ENCODE measurements at places on chromosomes 7 and 10. TPM values are rescaled to one million over a fixed set of nuclear protein-coding genes. Genes with fewer than 3 reads are reported as not detected.

The WIPF3 gene
- total RNA-seq, result not detected

The CARD11 gene
- total RNA-seq, result under 0.01 TPM

The ENKUR gene
- total RNA-seq, result not detected

The C7orf57 gene
- 0.09 TPM for total RNA-seq

The EPHB4 gene
- 24.9 TPM for total RNA-seq

The SORCS3 gene
- total RNA-seq, result 0.16 TPM

The GRM3 gene
- not detected for total RNA-seq

The HABP2 gene
- not detected for total RNA-seq

The ELFN1 gene
- total RNA-seq, result 3.8 TPM

The COL13A1 gene
- 6.0 TPM for total RNA-seq

The HOXA11 gene
- not detected for total RNA-seq

The PPP3CB gene
- 49.2 TPM for total RNA-seq

The CDK1 gene
- 82.9 TPM for total RNA-seq

The OR2A12 gene
- not detected for total RNA-seq

The UBE2H gene
- total RNA-seq, result 71.6 TPM

The MTPN gene
- total RNA-seq, result 172 TPM

The TRIM50 gene
- not detected for total RNA-seq

The SPDYE2 gene
- total RNA-seq, result not detected

The CPA2 gene
- not detected for total RNA-seq

The UPK3B gene
- total RNA-seq, result 0.18 TPM

The XRCC2 gene
- 1.1 TPM for total RNA-seq

The CALHM3 gene
- not detected for total RNA-seq

The EPO gene
- total RNA-seq, result not detected

The EBLN1 gene
- not detected for total RNA-seq

The C10orf62 gene
- total RNA-seq, result not detected

The CPA1 gene
- 0.45 TPM for total RNA-seq

The FAM25G gene
- total RNA-seq, result not detected

The TMEM178B gene
- not detected for total RNA-seq

The MMRN2 gene
- total RNA-seq, result 5.1 TPM

The PLCE1 gene
- 4.2 TPM for total RNA-seq

The LIPN gene
- not detected for total RNA-seq

The SLC26A3 gene
- total RNA-seq, result not detected

The OR2A1 gene
- 0.27 TPM for total RNA-seq

The PGAM2 gene
- not detected for total RNA-seq

The GPR26 gene
- not detected for total RNA-seq

The PSMC2 gene
- 170 TPM for total RNA-seq

The EGR2 gene
- 0.90 TPM for total RNA-seq

The CAMK2B gene
- 6.4 TPM for total RNA-seq

The TES gene
- total RNA-seq, result 61.3 TPM

The DEPP1 gene
- total RNA-seq, result 73.8 TPM

All from fibroblast of the aortic adventitia (primary cell).